Stimulated activated CD4-positive, alpha-beta T cell treated with anti-CD3 and anti-CD28 coated beads, TNF-alpha, amount 100 ng/mL, for 1 hour (primary cell): ENCODE measurements at places on chromosomes 12 and 14.

DNA sequence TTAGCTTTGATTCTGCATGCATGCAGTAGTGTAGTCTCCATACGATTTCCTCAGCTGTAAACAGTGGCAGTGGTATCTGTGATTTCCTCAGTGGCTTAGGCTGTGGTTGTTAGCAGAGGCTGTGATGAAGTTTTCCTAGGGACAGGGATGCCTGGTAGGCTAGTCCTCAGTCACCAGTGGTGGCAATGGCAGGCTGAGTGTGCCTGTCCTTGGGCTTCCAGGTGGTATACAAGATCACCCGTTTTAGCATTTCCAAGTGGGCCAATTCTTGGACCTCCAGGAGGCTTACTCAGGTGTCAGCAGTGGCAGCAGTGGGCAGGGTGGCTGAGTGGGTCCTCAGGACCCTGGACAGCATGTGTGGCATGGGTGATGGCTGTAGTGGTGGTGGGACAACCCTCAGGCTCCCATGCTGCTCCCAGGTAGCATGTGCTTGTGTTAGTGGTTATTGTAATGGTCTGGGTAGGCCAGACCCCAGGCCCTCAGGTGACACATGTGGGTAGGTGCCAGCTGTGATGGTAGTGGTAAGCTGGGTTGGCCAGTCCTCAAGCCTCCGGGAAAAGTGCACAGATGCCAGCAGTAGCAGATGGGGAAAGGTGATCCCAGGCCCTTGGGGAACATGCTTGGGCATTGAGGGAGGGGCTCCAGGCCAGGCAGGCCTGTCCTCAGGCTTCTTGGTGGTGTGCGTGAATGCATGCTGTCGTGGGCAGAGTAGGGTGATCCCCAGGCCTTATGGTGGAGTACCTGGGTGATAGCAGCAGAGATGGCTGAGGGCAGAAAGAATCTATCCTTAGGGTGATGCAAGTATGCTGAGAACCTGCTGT, 146.5 kb downstream of the PAPOLA start:
- no peak for DNase-seq

DNA sequence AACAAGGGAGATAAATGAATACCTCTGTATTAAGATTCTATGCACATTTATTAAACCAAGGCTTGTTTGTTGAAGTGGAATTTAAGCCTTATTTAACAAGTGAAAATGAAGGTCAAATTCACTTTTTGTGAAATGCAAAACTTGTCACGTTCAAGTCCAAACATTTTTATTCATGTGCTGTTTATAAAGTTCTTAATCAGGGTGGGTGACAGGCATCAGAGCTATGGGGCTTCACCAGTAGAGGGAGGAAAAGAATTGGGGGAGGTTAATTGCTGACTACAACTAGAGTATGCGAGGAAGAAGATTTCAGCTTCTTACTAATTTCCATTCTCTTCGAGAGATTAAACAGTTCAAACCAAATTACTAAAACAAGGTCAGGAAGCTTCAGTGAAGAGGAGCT, 9.7 kb downstream of the MOK start:
- no peak for DNase-seq

DNA sequence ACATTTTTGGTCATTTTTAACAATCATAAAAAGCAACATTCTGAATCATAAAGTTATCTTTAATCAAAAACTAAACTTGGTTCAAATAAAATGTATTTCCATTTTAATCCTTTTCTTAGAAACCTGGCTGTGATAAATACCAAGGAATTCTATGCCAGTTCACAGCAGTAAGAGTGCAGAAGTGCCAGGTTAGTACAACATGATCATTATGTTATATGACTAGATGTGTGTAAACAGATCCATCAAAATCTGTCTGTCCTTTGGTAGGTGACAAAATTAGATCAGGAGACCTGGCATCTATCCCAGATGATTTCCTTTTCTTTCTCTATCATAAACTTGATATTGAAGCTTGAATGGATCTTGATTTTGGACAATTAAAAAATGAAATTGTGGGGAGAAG, 200.6 kb upstream of the STXBP6 start:
- DNase-seq: no peak

DNA sequence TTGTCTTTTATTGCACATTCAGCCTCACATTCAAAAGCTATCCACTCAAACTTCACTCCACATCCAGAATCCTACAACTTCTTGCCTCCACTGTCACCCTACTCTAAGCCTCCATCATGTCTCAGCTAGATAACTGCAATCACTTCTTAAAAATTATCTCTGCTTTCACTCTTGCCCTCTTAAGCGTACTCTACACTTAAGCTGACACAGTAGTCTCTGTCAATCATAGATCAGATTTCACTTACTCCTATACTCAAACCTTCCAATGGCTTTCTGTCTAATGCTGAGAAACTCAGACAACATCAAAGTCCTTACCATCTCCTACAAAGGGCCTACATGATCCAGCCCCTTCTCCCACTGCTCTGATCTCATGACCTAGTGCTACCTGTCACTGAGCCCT, 304.1 kb downstream of the ITPR2 start:
- no peak for DNase-seq

- no peak for DNase-seq
Measured at GRCh38 chr14:69101331-69101826, 51.5 kb downstream of the DCAF5 start.

DNA sequence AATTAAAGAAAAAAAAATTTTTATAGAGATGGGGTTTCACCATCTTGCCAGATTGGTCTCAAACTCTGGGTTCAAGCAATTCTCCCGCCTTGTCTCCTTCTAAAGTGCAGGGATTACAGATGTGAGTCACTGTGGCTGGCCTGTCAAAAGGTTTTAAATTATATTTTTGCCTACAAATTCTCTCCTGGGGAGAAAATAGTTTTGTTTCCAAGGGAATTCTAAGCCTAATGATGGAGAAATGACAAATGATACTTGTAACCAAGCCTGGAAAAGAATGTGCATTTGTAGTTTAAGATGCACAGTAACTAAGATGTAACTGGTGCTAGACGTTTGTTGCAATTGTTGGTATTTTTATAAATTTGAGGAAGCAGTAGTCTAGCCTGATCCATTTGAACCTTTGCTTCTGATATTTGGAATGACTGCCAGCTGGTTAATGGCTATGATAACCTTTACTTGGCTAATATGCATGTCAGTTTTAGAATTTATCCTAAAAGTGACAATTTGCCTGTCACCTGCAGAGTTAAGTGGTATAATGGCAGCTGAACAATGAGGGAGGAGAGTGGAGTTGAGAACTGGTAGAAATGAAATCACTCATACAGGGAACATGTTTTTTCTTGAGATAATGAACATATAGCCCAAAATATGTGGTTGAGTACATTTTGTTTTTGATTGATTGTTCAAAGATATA, 148.0 kb downstream of the FUT8 start:
- no peak for DNase-seq

DNA sequence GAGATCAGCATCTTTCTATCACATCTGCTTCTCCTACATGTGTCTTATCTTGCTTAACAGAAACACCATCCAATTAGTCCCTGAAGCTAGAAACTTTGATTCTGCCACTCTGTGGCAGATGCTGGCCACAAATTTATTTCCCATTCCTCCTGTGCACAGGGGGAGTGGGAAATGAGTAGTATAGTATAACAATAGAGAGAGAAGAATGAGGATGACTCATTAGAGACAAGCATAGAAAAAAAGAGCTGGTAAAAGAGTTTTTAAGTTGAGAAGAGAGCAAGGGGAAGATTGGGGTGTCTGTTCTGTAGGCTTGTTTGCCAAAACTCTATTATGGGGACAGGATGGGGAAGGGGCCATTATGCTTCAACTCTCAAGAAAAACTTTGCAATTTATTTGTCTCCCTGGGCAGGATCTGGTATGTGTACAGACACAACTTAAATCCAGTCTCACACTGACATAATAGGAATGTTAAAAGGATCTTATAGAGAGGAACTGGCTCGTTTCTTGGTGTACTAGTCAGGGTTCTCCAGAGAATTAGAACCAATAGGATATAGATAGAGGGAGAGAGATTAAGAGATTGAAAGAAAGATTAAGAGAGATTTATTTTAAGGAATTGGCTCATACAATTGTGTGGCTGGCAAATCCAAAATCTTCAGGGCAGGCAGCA, 142.6 kb upstream of the CPSF6 start:
- DNase-seq: no peak

DNA sequence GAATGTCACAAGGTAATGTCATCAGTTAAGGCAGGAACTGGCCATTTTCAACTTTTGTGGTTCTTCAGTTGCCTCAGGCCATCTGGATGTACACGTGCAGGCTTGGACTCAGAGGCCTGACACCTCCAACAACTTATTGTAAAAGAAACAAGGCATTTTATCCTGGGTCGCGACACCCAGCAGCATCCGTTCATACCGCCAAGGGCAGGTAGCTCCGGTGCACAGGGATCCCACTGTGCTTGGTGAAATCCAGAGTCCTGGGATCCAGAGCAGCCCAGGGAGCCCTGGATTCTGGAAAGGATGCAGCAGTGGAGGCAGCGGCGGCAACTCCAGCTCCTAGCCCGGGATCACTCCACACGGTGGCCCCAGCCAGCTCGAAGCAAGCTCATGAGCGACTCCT, 380.9 kb upstream of the STXBP6 start:
- DNase-seq: no peak

GRCh38 chr14:38512236-38512635, 256.3 kb upstream of the CLEC14A start:
- DNase-seq: no peak

- no peak for DNase-seq
Measured at GRCh38 chr14:91429385-91429784, 11.8 kb upstream of the CCDC88C start.

- DNase-seq: no peak
Measured at GRCh38 chr12:39237004-39237403, 205.9 kb downstream of the KIF21A start.

DNA sequence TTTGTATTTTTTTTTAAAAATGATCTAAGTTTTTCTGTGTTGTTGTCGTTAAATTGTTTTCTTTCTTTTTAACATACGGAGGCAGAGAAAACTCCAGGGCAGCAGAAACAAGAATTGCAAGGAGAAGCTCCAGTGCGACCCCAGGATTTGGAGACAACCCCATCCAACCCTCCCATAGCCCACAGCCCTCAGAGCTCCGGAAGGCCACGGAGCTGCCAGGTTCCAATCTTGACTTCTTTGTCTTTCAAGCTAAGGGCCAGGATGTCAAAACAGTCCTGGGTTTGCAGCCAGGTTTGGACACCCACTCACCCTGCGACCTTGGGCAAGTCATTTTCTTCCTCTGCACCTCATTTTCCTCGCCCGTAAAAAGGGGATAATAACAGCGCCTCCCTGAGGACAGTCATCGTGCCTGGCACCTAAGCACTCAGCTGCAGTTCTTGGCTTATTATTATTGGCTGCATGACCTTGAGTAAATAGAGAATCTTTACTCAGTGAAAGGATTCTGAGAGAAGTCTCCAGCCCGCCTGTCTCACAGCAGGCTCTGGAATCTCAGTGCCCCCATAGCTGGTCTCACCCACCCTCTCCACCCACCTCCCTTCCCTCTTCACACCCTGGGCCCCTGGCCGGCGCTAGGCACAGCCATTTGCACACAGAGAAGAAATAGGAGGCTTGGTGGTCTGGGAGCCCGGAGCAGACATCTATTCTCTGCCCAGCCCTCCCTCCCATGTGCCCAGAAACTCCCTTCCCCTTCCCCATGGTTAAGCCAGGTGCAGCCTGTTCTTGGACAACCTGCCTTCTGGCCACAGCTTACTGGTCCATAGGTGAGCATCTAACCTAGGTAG, 79.4 kb upstream of the BCL11B start:
- DNase-seq: no peak

DNA sequence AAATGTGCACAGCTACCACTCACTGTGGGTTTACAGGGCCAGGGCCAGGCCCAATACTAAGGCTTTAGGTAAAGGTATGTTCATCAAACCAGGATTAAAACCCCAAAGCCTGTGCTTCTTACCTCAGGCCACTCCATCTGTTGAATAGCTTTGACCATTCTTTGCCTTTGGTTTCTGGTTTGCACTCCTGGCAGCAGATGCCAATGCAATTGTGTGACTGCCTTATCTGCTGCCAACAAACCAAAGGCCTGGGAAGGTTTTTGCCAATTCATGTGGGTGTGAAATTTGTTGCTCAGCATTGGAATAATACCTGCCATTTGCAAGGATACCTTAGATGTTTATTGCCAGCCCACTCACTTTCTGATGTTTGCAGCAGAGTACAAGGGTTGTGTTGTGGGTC, 221.6 kb downstream of the C12orf75 start:
- no peak for DNase-seq

GRCh38 chr14:34030864-34031263, 80.0 kb upstream of the EGLN3 start:
- no peak for DNase-seq

- no peak for DNase-seq
Measured at GRCh38 chr14:78790271-78790670, 620.1 kb downstream of the NRXN3 start.

- no peak for DNase-seq
Measured at GRCh38 chr12:56143217-56143616, 9.2 kb upstream of the MYL6B start.

GRCh38 chr12:42332301-42333285, 6.6 kb downstream of the PPHLN1 start:
- no peak for DNase-seq

GRCh38 chr12:121465921-121466793, 66.2 kb downstream of the RNF34 start:
- DNase-seq: no peak
